ENCODE measurements at places on chromosomes 16 and 17.

- DNase-seq = no peak
Observed at GRCh38 chr17:58231641-58232040, 6.7 kb upstream of the LPO start.

- no peak for DNase-seq
Observed at GRCh38 chr17:44807093-44807816, 22.8 kb downstream of the GJC1 start.

GRCh38 chr17:56594320-56595107 lies 1.0 kb downstream of the NOG start:
- DNase-seq = peak; percentile 25

GRCh38 chr17:57701124-57701523 lies 44.0 kb downstream of the CCDC182 start:
- DNase-seq = no peak

GRCh38 chr16:88610080-88610479 lies 28.3 kb upstream of the IL17C start:
- DNase-seq = no peak

GRCh38 chr16:972316-973002 lies 1.7 kb upstream of the LMF1 start:
- DNase-seq = no peak

Data from stimulated activated CD4-positive, alpha-beta T cell treated with anti-CD3 and anti-CD28 coated beads, Interleukin-2, amount 100 ng/mL, for 24 hours (primary cell).